Left ventricle myocardium superior (tissue), 1 donor: ENCODE measurements at places on chromosomes 6 and 20.

- no peak for DNase-seq
These were observed 227.0 kb downstream of the BMP2 start for GRCh38 chr20:6994452-6994851.

DNA sequence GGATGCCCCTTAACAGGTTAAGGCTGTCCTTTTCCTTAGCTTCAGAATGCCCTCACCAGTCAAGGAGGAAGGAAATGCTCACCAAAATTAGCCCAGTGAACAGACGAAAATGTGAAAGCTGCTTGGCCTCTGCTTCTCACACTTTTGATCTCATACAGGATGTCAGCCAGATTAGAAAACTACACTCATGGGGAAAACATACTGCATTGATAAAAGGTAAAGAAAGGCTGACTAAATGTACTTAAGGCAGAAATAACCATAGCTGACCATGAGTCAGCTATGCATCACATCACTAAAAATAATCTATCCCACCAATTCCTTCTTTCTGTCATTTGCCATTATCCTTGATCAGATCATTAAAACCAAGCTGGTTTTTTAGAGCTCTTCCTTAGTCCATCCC lies 198.4 kb upstream of the TENT5A start:
- no peak for DNase-seq

DNA sequence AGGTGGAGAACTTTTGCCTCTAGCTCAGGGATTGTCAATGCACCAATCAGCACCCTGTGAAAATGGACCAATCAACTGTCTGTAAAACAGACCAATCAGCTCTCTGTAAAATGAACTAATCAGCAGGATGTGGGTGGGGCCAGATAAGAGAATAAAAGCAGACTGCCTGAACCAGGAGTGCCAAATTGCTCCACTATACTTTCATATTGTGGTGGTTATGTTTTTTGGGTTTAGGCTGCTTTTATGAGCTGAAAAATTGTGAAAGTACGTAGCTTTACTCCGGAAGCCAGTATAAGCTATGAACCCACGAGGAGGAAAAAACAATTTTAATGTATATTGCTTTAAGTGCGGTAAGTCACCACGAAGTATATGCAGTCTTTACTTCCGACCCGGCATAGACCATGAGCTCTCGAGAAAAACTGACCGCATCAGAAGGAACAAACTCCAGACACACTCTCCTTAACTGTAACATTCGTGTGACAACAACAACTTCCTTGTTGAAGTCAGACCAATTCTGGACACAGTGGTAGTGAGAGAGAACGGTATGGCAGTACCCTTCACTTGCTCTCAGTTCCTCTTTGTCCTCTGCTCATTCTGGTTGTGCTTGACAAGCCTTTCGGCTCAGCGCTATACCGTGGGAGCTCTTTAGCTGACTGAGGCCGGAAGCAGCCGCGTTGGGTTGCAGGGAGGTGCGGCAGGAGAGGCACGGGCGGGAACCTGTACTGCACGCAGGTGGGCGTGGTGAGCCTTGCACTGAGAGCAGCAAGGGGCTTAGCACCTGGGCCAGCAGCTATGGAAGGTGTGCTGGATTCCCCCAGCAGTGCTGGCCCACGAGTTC lies 81.9 kb upstream of the E2F3 start:
- DNase-seq, result peak; percentile 50

DNA sequence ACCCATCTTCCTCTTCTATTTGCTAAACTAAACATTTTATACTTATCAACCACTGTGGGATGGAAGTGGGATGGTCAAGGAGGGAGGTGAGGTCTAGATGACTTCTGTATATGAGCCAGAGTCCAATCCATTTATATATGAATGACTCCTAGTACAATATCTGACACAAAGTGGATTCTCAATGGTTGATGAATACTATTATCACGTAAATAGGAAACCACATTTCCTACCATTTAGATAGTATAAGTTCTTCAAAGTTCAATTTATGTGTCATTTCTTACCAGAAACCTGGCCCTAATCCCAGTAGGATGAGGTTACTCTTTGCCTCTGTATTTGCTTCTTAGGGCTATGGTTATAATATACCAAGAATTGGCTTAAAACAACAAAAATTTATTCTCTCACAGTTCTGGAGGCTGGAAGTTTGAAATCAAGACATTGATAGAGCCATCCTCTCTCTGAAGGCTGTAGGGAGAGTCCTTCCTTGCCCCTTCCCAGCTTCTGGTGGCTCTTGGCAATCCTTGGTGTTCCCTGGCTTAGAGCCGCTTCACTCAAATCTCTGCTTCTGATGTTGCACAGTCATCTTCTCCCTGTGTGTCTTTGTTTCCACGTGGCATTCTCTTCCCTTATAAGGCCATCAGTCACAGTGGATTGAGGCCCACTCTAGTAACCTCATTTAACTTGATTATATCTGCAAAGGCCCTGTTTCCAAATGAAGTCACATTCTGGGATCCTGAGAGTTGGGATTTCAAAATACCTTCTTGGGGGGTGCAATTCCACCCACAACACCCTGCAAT lies 41.0 kb upstream of the RAB23 start:
- DNase-seq, result peak; percentile 40

DNA sequence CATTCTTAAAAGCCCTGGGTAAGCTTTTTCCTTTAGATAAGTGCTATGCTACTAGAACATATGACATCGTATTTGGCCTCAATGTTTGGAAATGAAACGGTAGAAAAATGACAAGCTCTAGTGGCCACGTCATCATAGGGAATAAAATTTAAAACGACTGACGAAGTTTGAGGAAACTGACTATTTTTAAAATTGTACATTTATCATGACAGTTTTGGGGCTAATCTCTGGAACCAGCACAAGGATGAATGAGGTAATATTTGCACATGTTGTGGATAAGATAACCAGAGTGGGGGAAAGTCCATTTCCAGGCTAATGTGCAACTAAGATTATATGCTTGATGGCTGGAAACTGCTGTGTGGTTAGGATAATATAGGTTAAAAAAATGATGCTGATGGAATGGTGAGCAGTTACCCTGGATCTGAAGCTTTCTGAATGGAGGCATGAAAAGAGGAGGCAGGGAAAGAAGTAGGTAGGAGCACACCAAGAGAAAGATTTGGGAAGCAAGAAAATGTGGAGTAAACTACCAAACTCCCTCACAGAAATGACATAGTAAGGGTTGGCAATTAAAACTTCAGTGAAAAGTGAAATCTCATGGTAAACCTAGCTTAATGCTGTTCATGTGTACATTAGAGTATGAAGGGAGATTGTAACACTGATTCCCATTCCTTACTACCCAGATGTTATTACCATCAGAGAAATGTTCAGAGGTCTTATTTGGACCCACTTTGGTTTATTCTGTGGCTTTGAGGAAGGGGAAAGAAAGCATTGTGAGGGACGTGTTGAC lies 42.7 kb upstream of the CEP162 start:
- no peak for DNase-seq

DNA sequence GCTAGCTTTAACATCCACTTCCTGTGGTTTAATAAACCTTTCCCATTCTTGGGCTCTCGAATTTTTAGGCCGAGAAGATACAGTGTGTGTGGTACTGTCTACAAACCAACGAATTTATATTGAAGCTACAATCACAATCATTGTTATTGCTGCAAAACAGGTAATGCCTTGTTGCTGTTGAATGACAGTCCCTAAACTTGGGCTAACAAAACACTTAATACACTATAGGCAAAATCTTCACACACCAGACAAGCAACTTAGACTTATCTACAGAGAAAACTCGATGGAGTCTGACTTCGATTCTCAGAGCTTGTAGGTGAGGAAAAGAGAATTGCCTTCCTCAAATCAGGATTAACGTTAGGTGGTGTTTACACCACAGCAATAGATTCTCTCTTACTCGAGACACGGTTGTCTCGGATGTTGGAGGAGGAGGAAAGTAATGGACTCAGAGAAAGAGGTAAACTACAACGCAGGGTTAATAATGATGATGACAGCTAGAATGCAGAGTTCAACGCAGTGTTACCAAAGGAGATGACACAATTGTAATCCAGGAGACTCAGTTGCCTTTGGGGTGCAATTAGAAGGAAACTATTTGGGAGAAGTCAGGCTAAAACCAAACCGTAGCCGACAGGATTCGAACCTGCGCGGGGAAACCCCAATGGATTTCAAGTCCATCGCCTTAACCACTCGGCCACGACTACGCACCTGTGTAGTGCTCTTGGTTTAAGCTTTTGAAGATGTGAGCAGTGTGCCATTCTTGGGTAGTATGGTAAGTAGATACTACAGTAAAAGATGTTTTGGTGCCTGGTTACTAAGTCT lies 32.5 kb upstream of the ZNF184 start:
- no peak for DNase-seq

- no peak for DNase-seq
These were observed 129.5 kb downstream of the FOXC1 start for GRCh38 chr6:1739220-1739619.

DNA sequence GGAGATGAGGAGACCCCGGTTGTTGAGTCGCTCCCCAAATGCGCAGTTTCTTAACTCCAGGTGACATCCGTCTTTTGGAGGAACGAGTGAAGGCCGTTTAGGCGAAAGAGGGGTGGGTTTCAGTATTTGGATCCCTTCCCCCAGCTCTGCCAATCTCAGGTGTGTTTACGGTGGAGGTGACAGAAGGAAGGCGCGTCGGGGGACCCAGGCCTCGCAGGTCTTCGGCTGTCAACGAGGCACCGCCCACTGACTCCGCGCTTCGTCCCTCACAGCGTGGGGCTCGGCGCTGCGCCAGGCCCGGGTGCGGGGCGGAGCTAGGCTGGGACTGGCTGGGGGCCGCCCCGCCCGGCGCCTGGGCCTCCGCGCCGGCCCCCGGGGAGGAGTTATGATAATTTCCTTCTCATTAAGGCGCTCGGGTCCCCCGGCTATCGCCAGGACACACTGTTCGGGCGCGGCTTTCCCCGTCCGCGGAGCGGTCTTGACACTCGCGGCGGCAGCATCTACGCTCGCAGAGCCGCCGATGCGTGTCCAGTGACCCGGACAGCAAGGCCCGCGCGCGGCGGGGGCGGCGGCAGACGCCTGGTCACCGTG lies at the start of gene TFAP2C:
TSS of gene TFAP2C (plus strand) at position 434 of the 591 bp plus-strand sequence. CDS start 239 bp downstream, outside the sequence.
- peak; percentile 82 for DNase-seq

DNA sequence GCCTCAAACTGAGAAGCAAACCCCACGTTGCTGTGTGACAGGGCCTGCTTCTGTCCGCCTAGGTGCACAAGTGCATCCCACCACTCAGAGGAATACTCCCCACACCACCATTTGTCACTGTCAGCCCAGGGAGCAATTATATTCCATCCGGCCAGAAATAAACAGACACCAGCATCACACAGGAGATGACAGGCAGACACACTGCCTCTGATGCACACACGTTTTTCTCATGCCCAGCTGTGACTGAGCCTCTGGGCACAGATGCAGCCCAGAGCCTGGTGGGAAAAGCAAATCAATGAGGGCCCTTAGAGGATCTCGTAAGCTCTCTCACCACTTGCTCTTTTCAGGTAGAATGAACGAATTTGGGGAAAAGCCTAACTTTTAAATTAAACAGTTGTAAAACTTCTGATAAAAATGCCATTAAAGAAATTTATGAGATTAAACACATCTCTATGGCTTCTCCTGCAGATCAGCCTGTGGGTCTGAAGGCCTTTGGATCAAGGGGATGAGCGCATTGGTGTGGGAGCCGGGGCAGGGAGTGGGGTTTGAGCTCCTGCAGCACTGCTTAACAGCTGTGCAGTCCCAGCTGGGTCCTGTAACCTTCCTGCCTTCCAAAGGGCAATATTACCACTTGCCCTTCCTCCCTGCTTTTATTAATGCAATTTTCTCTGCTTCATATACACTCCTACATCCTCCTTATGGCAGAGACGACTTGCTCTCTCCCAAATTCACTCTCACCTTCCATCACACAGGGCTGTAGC lies 624.3 kb downstream of the PTPRT start:
- DNase-seq, result no peak

DNA sequence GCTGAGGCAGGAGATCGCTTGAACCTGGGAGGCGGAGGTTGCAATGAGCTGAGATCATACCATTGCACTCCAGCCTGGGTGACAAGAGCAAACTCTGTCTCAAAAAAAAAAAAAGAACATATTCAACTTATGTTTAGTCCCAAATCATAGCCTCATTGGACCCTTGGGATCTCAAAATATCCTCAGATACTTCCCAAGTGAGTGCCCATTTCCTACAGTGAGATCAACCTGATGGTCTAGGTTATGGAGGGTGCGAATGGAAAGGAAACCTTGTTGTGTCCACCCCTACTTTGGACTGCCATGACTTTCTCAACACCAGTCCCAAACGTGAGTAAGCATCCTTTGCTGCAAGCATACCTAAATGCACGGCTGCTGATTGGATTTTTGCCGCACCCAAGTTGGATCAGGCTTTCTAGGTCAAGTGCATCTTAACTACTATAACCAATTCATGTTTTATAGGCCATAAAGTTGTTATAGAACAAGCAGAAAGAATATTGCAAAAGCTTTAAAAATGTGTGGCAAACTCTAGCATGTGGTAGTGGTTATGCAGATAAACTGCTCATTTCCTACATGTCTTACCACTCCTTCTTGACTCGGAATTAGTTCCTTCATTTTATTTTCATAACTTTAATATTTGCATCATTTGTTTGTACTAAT lies 131.2 kb downstream of the PLEKHG1 start:
- no peak for DNase-seq

DNA sequence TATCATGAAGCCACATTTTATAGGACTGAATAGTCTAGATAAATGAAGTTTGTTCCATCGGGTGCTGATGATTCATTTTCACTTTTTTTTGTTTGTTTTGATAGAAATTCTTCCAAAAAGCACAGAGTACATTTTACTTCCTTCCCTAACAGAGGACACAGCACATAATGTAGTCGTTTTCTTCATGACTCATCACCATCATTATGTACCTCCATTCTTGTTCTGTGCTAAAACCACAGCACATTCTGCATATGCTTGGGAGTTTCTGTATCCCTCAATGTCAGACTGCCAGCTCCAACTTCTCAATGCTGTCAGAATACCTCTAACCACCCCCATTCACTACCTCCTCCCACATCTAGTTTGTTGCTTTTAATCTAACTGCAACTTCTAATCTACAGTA lies 1004.9 kb upstream of the ADGRB3 start:
- no peak for DNase-seq

DNA sequence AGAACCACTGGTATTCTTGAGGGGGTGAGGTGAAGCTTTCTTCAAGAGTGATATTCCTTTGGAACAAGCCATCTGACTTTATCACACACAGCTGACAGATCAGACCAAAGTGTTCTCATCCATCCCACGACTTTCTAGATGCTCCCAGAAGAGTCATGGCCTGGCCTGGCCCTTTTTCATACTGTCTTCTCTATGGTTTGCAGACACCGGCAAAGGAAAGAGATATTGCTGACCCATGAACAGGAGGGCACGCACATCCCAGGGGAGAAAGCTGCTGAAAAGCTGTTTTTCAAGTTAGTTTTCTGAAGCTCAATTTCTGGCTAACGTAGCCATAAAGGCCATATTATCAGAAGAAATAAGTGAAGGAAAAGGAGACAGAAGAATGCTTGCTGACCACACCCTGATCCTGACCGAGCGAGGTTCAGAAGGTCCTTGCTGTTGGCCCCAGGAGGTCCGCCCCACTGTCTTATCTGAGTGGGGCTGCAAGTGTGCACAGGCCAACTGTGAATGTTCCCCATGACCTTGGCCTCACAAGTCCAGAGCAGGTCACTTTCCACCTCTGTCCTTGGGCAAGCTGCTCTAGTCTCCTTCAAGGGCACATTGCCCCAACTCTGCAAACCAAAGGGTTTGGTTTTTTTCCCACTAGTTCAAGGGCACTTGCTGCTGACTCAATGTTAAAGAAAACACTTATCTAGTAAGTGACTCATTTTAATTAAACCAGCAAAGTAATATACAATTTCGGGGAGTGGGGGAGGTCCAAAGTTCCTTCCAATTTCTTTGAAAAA lies 2.0 kb downstream of the ACSS1 start:
- DNase-seq, result no peak
